ENCODE measurements at places on chromosomes 7 and 10.

GRCh38 chr10:55509168-55509567, 708.1 kb upstream of the PCDH15 start:
- no peak for DNase-seq

- DNase-seq = no peak
Observed at GRCh38 chr7:25087855-25088254, 37.2 kb downstream of the CYCS start.

GRCh38 chr10:66941491-66941890, 15.7 kb downstream of the LRRTM3 start:
- DNase-seq = no peak

GRCh38 chr10:76311752-76312636, 880.6 kb downstream of the LRMDA start:
- DNase-seq = peak; percentile 28

GRCh38 chr10:17126327-17126726, 3.3 kb downstream of the CUBN start:
- DNase-seq = no peak
